ENCODE measurements at places on chromosomes 16 and 17.

DNA sequence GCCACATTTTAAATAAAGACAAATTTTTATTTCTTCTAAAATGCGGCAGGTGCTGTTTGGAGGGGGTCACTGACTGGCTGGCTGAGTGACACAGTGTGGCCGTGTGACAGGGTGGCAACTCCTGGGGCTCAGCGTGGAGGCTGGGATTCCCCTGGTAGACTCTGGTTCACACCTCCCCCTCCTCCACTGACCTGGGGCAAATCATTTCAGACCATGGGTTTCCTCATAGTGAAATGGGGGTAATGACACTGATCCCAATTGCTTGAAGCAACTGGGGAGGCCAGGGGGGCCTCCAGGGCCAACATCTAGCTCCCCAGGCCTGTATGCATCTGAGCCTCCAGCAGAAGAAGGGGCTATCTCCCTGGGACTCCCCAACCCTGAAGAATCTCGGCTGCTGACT is 6.6 kb downstream of the HSD11B2 start:
- DNase-seq: no peak

GRCh38 chr17:11097121-11097520 is 143.9 kb upstream of the SHISA6 start:
- no peak for DNase-seq

DNA sequence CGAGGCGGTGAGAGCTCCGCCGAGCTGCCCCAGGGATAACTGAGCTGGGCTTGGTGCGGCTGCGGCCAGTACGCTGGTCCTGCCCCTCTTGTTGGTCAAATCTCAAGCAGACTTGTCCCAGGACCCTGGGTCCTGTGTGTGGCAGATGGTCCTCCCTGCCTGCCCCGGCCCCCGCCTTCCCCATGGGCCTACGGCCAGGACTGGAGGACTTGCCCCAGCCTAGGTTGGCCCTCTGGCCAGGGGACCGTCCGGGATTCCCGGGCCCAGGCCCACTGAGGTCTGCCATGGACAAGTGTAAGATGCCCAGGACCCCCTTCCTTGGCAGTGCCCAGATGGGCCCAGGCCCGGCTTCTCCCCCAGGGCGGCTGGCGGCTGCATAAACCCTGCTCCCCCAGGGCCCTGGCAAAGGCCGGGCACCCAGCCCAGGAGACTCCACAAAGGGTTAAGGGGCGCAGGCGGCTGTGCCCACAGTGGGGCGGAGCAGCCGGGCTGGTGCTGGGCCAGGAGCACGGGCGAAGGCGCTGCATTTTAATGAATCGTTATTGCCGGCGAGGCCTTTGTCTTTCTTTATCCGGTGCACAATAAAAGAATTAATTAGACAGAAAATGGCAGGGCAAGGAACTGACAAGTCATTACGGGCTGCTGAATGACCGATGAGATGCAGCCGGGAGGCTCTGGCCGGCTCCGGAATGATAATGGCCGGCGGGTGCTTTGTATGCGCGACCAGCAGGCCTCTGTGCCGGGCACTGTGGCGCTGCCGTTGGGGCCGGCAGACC is 9.1 kb downstream of the SOX8 start:
- no peak for DNase-seq

GRCh38 chr16:86751076-86752030 is 173.0 kb downstream of the FOXL1 start:
- no peak for DNase-seq

- no peak for DNase-seq
Observed at GRCh38 chr17:77763023-77763422, 195.5 kb upstream of the TNRC6C start.

- DNase-seq: no peak
Observed at GRCh38 chr16:49529411-49530045, 155.9 kb downstream of the C16orf78 start.

- peak; percentile 46 for DNase-seq
Observed at GRCh38 chr16:57092786-57093411, 516 bp downstream of the CPNE2 start.

- DNase-seq: no peak
Observed at GRCh38 chr16:12295395-12295794, 318.9 kb downstream of the SNX29 start.

Measured in activated CD8-positive, alpha-beta T cell treated with anti-CD3 and anti-CD28 coated beads, Interleukin-2, amount 10 ng/mL, durations not matched to agents 7 days and 5 days (primary cell).